ENCODE measurements at places on chromosomes 1 and 21. TPM values are rescaled to one million over a fixed set of nuclear protein-coding genes. Genes with fewer than 3 reads are reported as not detected.

NPR1 gene
- 34.1 TPM for total RNA-seq

C1orf226 gene
- 24.4 TPM for total RNA-seq

PAPPA2 gene
- 0.73 TPM for total RNA-seq

GRCh38 chr1:167219194-167219593, 1.5 kb upstream of the POU2F1 start:
- no peak for DNase-seq
- peaks cover 3% of the 10 kb centered on the region for H3K4me1 ChIP-seq
- no peaks in the 10 kb centered on the region for H3K27me3 ChIP-seq
- H3K4me3 ChIP-seq: peak overlapping the region; percentile 55
- H3K36me3 ChIP-seq: no peaks in the 10 kb centered on the region

DNA sequence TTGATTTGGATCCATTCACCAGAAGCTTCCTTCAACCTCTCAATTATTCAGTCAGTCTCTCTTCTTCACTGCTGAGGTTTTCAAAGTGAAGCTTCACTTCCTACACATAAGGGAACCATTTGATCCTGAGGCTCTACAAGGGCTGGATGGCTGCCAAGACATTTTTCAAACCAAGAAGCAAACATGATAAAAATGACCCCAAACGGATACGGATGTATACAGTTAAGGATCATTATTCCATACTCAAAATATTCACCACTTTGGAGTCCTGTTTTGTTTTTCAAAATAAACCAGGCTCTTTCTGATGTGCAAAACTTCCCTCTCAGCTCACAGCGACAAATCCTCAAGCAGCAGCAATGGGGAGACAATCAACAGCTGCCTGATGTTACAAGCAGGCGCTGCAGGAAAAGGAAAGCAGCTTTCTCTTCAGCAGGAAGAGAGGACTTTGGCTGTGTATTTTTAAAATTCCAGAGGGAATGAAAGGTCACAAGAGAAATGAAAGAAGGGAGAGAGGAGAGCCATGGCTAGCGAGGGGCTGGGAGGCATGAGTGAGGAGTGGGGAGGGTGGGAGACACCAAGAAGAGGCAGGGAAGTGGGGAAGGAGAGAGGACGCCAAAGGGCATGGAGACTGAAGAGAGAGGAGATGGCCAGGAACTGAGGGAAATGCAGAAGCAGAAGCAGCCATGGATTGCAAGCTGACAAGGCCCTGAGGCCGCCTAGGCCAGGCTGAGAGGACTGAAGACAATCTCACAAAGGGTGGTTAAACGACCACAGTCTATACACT, 145.4 kb downstream of the SLC45A1 start:
- H3K4me3 ChIP-seq: no peak overlapping the region
- peaks cover 22% of the 10 kb centered on the region for H3K4me1 ChIP-seq
- H3K27me3 ChIP-seq: no peaks in the 10 kb centered on the region
- DNase-seq: peak; percentile 32
- H3K27ac ChIP-seq: peak overlapping the region; percentile 82

GRCh38 chr1:118302145-118302544, 117.1 kb upstream of the SPAG17 start:
- no peak overlapping the region for H3K4me3 ChIP-seq
- no peaks in the 10 kb centered on the region for H3K36me3 ChIP-seq
- H3K27me3 ChIP-seq: no peaks in the 10 kb centered on the region
- no peak overlapping the region for H3K27ac ChIP-seq

- DNase-seq: no peak
- no peaks in the 10 kb centered on the region for H3K27me3 ChIP-seq
- H3K4me1 ChIP-seq: no peaks in the 10 kb centered on the region
- no peak overlapping the region for H3K27ac ChIP-seq
- no peak overlapping the region for H3K4me3 ChIP-seq
Measured at GRCh38 chr1:112533029-112533428, 24.3 kb downstream of the WNT2B start.

DNA sequence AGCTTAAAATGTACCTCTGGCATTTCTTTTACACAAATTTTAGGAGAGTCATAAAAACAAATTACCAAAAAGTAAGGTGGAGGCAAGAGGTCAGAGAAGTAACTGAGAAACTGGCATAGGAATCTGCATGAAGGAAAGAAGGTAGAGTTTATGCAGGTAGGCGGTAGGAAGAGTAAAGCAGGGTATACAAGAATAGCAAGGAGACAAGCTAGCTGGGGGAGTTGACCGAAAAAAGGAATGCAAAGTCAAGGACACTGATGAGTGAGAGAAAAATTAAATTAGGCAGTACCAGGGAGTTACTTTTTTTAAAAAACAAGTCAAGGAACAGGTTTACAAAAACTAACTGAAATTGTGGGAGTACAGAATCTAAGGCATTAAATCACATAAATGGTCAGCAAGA, 56.0 kb downstream of the FOXJ3 start:
- no peak for DNase-seq
- H3K27me3 ChIP-seq: no peaks in the 10 kb centered on the region
- H3K4me1 ChIP-seq: no peaks in the 10 kb centered on the region

DNA sequence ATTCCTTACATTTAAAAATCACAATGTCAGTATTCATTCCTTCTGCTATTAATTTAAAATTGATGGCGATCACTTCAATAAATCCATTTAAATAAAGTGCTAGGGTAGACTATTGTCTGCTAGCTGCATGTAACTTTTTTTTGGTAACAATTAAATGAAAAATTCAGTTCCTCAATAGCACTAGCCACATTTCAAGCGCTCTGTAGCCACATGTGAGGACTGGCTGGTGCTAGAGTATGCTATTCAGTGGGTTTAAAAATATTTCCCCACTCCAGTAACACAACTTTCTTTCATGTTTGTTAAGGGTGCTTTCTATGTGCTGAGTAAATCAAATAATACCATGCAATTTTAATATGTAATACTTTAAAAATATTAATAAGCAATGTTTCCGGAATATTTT, 108.2 kb downstream of the LTN1 start:
- H3K4me1 ChIP-seq: peaks cover 3% of the 10 kb centered on the region
- no peaks in the 10 kb centered on the region for H3K27me3 ChIP-seq
- peak overlapping the region; percentile 96 for H3K27ac ChIP-seq
- no peaks in the 10 kb centered on the region for H3K36me3 ChIP-seq
- DNase-seq: no peak

- peak; percentile 49 for DNase-seq
- no peak overlapping the region for H3K4me3 ChIP-seq
- H3K27me3 ChIP-seq: no peaks in the 10 kb centered on the region
- no peaks in the 10 kb centered on the region for H3K36me3 ChIP-seq
Measured at GRCh38 chr1:109821221-109821669, 57.5 kb upstream of the EPS8L3 start.

- H3K4me3 ChIP-seq: no peak overlapping the region
- no peak for DNase-seq
- peaks cover 9% of the 10 kb centered on the region for H3K4me1 ChIP-seq
Measured at GRCh38 chr1:19385221-19385620, 73.1 kb downstream of the SLC66A1 start.

DNA sequence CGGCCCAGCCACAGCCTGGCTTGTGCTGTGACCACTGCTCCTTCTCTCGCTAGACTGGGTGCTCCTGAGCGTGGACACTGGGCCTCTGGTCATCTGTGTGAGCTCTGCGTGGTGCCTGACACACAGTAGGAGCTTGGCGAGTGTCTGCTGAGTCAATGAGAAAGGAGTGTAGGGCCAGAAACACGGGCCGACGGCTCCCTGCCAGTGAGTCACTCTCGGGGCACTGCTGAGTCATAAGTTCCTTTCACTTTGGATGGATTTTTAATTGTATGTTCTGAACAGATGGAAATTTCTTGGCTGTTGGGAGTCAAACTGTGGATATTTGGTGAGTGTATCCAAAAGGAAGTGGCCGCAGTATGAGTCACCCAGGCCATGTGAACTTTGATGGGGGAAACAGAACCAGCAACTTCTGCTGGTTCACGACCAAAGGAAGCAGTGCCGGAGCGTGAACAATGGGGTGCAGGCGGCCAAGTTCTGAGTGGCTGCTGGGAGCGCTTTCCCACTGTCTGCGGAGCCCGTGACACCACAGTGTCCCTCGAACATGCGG, 41.0 kb upstream of the COL18A1 start:
- H3K27ac ChIP-seq: peak overlapping the region; percentile 97
- peak; percentile 91 for DNase-seq
- H3K4me1 ChIP-seq: peaks cover 25% of the 10 kb centered on the region
- H3K27me3 ChIP-seq: no peaks in the 10 kb centered on the region
- H3K36me3 ChIP-seq: no peaks in the 10 kb centered on the region

DNA sequence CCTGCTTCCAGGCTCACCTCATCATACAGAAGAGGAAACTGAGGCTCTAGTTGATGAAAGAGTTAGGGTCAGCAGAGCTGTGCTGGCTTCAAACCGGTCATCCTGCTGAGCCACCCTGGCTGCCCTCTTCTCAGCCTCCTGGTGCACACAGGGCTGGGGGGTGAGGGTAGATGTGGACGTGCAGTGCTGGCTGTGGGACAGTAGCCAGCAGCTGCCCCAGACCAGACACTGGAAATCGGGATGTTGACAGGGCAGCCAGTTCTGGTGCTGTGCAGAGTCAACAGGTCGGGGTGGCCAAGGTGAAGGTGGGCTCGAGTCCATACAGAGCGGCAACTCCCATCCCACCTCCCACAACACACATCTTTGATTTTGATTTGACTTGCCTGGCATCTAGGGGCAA, 1.5 kb upstream of the CLCNKA start:
- peak overlapping the region; percentile 97 for H3K27ac ChIP-seq
- no peak for DNase-seq
- no peaks in the 10 kb centered on the region for H3K27me3 ChIP-seq
- H3K36me3 ChIP-seq: no peaks in the 10 kb centered on the region
- H3K4me3 ChIP-seq: no peak overlapping the region

- no peaks in the 10 kb centered on the region for H3K36me3 ChIP-seq
- no peak for DNase-seq
- no peaks in the 10 kb centered on the region for H3K27me3 ChIP-seq
- H3K4me1 ChIP-seq: no peaks in the 10 kb centered on the region
- no peak overlapping the region for H3K4me3 ChIP-seq
Measured at GRCh38 chr21:35128536-35128935, 79.4 kb upstream of the RUNX1 start.

- H3K36me3 ChIP-seq: no peaks in the 10 kb centered on the region
- H3K4me3 ChIP-seq: no peak overlapping the region
- DNase-seq: peak; percentile 64
- H3K27me3 ChIP-seq: no peaks in the 10 kb centered on the region
Measured at GRCh38 chr1:15128520-15129313, 24.8 kb upstream of the TMEM51 start.

- H3K27ac ChIP-seq: no peak overlapping the region
- no peaks in the 10 kb centered on the region for H3K4me1 ChIP-seq
- H3K4me3 ChIP-seq: no peak overlapping the region
- no peak for DNase-seq
Measured at GRCh38 chr1:59605184-59605583, 209.6 kb upstream of the HOOK1 start.

Measured in uterus (tissue), 4 donors.